Stimulated activated CD8-positive, alpha-beta memory T cell treated with anti-CD3 and anti-CD28 coated beads, Interleukin-7, amount 100 ng/mL, for 24 hours (primary cell): ENCODE measurements at places on chromosomes 16 and 17.

DNA sequence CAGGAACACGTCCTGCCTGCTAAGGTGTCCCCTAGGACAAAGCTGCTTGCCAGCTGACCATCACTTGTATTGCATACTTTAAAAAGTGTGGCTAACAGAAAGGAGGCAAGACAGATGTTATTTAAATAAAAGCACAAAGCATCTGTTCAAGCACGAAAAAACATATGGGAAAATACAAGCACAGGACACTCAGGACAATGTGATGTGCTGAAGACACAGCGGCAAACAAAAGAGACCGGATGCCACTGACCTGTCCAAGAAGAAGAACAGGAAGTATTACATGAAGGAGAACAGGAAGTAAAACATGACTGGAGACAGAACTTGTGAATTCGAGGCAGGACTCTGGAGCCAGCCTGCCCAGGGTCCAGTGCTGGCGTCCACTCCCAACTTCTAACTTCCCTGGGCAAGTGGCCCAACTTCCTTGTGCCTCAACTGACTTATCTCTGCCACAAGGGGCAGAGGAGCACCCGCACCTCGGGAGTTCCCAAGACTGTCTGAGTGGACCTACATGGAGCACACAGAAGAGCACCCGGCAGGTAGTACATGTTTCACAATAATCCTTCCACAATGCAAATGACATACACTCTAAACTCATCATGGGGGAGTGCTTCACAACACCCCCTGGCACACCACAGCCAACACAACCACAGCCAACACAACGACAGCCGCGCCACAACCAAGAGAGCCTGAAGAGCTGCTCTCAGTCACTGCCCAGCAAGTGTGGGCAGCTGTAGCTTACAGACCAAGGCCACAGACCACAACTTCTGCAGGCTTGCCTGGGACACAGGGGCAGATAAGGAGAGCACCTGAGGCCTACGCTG lies 36.6 kb downstream of the ANKRD11 start:
- DNase-seq: no peak

GRCh38 chr17:43528319-43528987 lies 17.7 kb downstream of the ETV4 start:
- DNase-seq: no peak

DNA sequence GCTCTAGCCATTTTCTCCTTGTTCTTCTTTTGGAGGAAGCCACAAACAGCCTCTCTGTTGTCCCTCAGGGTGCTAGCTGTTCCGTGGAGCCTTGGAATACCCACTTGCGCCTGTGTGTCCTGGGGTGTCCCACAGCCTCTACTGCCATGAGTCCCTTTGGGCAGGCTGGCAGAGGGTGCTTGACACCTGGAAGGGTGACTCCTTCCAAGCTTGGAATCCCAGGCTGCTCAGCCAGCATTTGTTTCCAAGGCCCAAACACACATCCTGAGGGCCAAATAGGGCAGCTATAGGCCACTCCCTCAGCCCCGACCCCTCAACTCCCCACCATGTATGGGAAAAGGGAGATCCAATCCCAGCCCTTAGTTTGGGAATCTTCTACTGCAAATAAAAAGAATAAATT lies 14.9 kb downstream of the ZNHIT3 start:
- DNase-seq: no peak

DNA sequence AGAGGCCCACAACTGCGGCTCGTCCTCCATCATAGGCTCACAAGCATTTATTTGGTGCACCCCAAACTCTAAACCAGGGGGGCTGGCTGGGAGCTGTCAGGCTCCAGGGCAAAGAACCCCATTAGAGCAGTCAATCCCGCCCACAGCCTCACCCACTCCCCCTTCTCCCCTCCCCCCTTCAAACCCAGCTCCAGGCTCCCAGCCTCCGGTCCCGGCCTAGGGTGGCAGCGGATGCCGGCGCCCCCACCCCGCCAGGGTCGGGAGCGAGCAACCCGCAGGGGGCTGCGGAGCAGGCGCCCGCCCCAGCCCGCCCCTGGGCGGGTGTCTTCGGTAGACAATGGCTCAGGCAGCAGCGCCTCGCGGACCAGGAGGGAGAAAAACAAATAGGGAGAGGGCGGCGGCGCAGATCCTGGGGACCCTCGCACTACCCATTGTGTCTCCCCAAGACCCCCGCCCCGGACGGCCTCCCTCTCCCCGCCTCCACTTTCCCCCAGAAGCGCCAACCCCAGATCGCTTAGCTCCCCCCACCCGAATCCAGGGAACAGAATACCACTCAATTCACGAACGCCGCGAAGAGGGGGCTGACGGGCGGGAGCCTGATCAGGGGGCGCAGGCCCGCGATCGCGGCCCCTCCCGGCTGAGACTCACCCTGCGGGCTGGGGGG lies 572 bp downstream of the FAM171A2 start:
- no peak for DNase-seq

DNA sequence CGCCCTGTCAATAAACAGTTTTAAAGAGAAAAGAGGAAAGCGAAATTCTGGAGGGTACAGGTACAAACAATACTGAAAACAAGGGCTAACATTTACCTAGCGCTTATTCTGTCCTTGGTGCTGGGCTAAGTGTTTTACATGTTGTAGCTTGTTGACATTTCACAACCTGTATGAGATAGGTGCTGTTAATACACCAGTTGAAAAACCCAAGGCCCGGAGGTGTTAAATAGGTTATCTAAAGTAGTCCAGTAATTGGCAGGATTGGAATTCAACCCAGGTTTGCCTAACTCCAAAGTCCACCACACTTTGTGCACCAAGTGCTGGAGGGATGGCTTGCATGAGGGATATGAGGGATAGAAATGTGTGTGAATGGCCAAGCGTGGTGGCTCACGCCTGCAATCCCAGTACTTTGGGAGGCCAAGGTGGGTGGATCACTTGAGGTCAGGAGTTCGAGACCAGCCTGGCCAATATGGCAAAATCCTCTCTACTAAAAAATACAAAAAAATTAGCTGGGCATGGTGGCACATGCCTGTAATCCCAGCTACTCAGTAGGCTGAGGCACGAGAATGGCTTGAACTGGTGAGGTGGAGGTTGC lies 2.9 kb downstream of the ATP6V0D1 start:
- no peak for DNase-seq

- DNase-seq: no peak
Observed at GRCh38 chr17:38591759-38592241, 14.0 kb downstream of the SRCIN1 start.

GRCh38 chr16:59424714-59425273 lies 690.7 kb upstream of the GOT2 start:
- DNase-seq: no peak
